ENCODE measurements at places on chromosomes 6 and 20.

DNA sequence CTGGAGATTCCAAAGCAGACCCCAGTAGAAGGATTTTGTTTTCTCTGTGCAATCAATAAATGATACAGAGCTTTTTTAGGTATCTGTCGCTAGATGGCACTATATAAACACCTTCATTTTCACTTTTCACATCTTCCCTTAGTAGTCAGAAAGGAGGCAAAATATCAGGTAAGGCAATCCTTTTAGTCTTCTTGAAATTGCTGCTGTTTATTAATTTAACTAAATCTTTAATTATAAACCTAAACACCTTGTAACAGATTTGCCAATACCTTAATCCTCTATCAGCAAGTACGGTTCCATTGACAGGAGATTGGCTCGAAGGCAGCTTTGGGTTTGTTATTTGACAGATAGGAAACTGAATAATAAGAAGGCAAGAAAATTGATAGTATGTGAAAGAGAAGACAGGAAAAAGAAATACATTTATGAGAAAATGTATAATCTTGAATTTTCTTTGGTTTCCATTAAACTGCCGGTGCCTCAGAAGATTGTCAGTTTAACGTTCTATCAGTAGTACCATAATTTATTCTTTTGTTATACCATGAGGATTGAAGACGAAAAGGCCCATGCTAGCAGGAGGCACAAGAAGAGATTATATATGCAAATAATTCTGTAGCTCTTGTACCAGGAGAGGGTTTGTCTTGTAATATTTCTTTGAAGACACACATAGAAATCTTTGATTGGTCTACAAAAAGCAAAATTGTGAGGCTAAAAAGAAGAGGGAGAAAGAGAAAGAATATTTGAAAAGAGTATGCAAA lies 23.5 kb upstream of the IBTK start:
- no peak for DNase-seq

DNA sequence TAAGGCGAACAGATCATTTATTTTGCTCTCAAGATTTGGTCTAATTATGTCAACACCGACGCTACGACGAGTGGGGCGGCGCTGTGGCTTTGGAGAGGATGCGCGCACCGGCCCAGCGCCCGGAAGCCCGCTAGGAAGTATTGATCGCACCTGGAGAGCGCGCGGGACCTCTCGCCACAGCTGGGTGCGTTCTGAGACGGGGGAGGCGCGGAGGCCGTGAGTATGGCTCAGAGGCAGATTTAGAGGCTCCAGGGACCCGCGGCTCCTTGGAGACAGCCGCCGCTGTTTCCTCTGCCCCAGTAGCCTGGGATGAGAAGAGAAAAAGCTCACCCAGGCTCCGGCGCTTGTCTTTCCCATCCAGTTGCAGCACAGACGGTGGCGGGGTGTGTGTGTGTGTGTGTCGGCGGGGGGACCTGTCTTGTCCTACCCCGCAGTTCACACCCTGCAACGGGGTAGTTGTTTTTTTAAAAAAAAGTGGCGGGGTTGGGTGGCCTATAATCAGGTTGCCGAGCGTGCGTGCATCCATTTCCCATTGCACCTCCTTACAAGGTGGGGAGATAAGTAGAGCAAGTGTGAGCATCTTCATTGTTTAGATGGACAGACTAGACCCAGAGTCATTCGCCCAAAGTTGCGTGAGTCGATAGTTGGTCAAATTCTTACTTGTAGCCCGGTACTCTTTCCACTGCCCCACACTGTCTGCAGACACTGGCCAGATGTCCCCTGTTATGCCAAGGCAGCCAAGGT lies 11.2 kb downstream of the TFAP2D start:
- no peak for DNase-seq

DNA sequence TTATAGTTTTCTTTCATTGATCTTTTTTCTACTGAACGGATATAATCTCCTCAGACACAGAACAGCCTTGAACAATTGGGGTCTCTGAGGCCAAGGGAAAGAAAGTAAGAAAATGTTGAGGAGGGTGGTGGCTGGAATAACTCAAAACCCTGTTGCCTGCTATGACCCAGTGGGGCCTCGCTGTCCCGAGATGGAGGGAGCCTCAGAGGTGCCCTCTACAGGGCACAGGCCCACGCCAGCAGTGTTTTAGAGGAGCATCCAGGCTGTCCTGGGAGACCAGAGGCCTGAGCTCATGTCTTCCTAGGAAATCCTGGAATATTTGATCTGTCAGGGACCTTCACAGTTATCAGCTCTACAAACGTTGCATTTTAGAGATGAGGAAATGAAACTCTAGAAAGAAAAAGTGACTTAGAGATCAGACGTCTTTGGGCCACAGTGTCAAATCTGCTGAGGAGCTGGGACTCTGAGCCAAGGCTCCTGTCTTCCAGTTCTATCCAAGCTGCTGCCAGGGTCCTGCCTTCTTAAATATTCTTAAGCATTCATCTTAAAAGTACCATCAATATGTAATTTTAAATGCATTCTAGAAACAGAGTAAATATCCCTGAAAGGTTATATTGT lies 26.3 kb downstream of the ALDH5A1 start:
- DNase-seq, result no peak

GRCh38 chr6:108526739-108527174 lies 34.0 kb upstream of the FOXO3 start:
- no peak for DNase-seq

- no peak for DNase-seq
Measured at GRCh38 chr20:63574829-63575743, 1.0 kb upstream of the HELZ2 start.

DNA sequence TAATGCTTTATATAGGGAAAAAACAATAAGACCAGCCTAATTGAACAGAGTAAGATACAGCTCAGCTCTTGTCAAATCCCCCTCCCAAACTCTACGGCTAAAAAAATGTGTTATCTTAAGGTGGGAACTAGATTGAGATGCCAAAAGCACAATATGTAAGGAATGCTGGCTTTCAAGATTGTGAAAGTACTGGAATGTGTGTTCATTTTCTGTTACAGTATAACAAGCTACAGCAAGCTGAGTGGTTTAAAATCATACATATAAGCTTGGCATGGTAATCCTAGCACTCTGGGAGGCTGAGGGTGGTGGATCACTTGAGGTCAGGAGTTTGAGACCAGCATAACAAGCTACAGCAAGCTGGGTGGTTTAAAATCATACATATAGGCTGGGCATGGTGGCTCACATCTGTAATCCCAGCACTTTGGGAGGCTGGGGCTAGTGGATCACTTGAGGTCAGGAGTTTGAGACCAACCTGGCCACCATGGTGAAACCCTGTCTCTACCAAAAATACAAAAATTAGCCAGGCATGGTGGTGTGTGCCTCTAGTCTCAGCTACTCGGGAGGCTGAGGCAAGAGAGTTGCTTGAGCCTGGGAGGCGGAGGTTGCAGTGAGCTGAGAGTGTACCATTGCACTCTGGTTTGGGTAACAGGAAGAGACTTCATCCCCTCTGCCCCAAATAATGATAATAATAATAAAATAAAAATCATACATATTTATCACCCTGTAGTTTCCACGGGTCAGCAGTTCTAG lies 297.7 kb downstream of the DOK5 start:
- no peak for DNase-seq

DNA sequence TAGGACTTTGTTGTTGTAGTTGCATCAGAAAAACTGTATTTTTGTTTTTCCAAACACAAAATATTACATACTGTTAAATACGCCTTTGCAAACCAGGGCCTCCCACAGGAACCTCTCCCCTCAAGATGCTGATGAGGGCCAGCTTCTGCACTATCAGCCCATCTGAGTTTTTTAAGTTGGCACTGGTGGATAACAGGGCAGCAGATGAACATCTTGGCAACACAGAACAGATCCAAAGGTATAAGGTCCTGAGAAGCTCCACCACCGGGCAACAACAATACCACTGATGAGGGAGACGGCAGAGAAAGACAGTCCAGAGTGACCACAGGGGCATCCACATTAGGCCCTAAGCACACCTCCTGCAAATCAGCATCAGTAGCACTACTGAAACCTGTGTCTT lies 177.7 kb downstream of the DLL1 start:
- DNase-seq, result no peak

- no peak for DNase-seq
Measured at GRCh38 chr20:58700121-58700821, 7.7 kb downstream of the NPEPL1 start.

GRCh38 chr6:10297832-10298231 lies 117.0 kb downstream of the TFAP2A start:
- no peak for DNase-seq

- no peak for DNase-seq
Measured at GRCh38 chr6:15413466-15414234, 167.8 kb downstream of the JARID2 start.

GRCh38 chr6:43070028-43070632 lies 6.0 kb upstream of the PTK7 start:
- no peak for DNase-seq

DNA sequence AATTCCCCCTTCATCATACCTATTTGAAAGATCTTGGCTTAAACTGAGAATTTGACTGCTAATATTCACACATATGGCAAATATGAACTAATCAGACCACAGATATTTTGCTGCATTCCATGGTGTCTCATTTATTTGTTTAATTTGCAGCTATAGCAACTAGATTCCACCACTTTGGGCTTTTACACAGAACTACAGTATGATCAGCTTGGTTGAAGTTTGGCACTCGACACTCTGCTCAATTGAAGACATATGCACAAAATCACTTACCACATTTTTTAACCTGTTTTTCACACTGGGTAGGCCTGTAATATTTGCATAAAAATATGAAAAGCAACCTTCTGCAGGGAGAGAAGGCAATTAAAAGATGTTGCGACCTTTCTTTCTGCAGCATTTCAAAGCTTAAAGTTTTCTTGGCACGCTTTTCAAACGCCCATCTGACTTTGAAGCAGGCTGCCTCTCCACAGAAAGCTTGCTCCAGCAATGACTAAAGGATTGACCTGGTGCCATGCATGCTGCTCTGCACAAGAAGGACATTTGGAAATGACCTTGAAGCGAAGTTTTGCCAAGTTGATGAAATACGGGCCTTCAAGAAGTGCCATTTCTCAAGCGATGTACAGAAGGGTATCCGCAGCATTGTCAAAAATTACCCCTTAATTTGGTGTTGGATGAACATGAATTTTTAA lies 126.7 kb downstream of the AIG1 start:
- DNase-seq, result no peak

DNA sequence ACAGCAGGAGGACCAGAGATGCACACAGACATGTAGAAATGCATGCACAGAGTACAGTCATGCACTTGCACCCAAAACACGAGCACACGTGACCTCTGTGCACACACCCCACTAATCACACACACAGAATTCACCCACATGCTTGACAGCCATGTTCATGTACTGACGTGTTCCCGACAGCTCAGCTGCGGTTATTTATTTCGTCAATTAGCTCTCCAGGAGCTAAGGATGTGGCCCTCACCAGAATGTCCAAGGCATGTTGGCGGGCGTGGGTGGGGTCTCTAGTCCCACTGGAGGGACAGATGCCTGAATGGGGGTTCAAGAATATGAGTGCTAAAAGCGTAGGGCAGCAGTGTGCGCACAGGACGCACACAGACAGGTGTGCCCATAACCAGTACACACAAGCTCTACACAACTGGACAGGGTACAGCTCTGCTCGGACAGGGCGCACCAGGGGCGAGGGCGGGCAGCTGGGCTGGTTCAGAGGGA lies 571 bp upstream of the PRPF6 start:
- no peak for DNase-seq

DNA sequence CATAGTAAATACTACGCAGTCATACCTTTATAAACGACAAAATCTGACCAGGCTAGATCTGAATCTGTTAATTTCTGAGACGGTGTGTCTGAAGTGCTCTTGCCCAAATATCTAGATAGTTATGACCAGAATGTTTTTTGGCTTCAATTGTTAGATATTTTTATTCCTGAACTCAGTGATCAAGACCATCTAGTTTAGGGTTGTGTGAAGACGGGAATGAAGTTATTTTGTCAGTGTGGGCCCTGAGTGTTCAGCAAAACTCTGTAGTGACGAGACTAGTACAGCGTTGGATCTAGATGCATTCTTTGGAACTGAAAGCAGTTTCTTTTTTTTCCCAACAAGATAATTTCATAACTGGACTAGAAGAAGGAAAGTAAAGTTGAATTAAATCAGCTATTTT lies 3.1 kb downstream of the STXBP5 start:
- DNase-seq, result no peak

GRCh38 chr6:56808871-56809359 lies 146.0 kb upstream of the BEND6 start:
- DNase-seq, result no peak

DNA sequence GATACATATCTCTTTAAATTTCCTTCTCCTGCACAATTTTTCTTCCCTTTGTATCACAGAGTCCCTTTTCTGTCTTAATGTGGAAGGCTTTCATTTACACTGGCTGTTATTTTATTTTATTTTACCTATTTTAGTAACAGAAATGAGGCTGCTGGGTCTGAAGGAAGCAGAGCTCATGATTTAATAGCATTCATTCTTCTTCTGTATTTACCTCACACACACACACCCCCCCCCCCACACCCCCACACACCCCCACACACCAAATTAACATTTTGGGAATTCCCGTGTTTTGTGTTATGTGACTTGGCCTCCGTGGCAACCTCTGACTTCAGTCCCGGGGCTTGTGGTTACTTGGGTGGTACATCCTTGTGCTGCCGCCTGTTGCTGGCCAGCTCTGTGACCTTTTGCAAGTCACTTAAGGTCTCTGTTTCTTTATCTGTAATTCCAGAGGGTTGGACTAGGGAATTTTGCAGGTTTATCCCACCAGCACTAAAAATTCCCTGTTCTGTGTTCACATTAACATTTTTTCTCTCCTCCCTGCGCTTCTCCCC lies 108.8 kb downstream of the TIAM2 start:
- DNase-seq, result no peak

- no peak for DNase-seq
Measured at GRCh38 chr6:44057931-44058616, 69.2 kb downstream of the MRPL14 start.

- DNase-seq, result no peak
Measured at GRCh38 chr20:23047738-23048214, 1.7 kb downstream of the THBD start.

DNA sequence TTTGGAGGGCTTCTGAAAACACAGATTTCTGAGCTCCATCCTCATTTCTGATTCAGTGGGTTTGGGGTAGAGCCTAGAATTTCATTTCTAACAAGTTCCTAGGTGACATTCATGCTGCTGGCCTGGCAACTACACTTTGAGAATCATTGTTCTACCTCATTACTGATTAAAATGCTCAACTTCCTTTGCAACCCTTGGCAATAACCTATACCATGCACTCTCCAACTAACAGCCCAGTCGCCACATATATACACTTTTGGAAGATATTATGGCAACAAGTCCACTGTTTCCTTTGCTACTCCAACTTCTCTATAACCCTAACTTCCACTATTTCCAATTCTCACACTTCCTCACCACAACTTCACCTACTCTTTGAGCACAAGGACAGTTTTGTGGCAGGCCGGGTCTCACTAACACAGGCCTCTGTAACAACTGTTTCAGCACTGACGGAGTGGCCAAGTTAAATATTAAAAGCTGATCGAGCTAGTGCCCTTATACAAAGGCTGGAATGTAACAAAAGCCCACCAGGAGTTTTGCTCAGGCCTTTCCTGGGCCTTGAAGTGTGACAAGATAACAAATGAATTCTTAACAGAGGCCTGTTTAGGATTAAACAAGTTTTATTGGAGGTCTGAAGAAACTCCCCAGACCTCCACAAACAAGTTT lies 32.1 kb upstream of the RAB23 start:
- DNase-seq, result no peak

- DNase-seq, result no peak
Measured at GRCh38 chr6:162260027-162260426, 467.5 kb downstream of the PRKN start.

Data from esophagus squamous epithelium (tissue), 5 donors.